ENCODE measurements at places on chromosomes 4 and X.

GRCh38 chr4:124105212-124105611 lies 607.3 kb downstream of the ANKRD50 start:
- no peak for DNase-seq

GRCh38 chr4:13309751-13310150 lies 174.4 kb downstream of the RAB28 start:
- DNase-seq, result no peak

- DNase-seq, result peak; percentile 68
Measured at GRCh38 chr4:139554893-139555704, 920 bp downstream of the SETD7 start.

DNA sequence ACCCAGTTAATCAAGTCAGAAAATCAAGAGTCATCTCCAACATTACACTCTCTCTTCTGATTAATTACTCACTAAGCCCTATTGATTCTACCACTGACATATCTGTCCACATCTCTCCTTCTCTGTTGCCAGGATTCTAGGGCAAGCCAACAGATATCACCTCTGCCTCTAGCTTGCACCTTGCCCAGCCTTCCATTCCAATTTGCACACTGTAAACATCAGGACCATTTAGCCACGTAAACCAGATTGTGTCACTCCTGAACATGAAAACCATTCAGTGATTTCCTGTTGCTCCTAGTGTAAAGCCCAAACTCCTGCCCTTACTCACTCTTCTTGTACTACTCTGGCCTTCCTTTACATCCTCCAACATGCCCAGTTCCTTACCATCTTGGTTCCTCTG lies 68.0 kb upstream of the PLS3 start:
- no peak for DNase-seq

GRCh38 chr4:6693231-6694176 lies at the start of gene S100P:
TSS of gene S100P (plus strand) at chr4:6693878. CDS start at chr4:6693933, 55 bp downstream.
- no peak for DNase-seq

GRCh38 chrX:23742174-23742696 lies 841 bp downstream of the ACOT9 start:
- peak; percentile 38 for DNase-seq

DNA sequence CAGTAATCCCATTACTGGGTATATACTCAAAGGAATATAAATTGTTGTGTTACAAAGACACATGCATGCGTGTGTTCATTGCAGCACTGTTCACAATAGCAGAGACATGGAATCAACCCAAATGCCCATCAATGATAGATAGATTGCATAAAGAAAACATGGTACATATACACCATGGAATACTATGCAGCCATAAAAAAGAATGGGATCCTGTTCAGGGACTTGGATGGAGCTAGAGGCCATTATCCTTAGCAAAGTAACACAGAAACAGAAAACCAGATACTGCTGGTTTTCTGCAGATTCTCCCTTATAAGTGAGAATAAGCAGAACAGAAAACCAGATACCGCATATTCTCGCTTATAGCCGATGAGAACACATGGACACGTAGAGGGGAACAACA lies 43.5 kb downstream of the FAM193A start:
- no peak for DNase-seq

- DNase-seq, result no peak
Measured at GRCh38 chr4:77819404-77819842, 255 bp upstream of the CNOT6L start.

DNA sequence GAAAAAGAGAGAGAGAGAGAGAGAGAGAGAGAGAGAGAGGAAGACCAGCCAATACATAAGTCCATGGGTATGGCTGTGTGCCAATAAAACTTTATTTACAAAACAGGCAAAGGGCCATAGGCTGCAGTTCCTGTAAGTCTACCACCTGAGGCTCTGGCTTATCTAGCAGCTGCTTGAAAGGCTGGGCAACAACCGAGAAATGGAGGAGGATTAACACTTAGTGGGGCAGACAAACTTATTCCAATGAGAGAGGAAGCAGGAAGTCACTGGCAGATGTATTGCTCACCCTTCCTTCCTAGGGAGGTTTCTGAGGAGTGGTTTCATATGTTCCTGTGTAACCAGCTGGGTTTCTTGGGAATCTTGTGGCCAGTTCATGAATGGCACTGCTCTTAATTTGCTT lies 4.7 kb upstream of the GPR143 start:
- no peak for DNase-seq

GRCh38 chr4:6889101-6889735 lies 20.4 kb upstream of the TBC1D14 start:
- DNase-seq, result no peak

DNA sequence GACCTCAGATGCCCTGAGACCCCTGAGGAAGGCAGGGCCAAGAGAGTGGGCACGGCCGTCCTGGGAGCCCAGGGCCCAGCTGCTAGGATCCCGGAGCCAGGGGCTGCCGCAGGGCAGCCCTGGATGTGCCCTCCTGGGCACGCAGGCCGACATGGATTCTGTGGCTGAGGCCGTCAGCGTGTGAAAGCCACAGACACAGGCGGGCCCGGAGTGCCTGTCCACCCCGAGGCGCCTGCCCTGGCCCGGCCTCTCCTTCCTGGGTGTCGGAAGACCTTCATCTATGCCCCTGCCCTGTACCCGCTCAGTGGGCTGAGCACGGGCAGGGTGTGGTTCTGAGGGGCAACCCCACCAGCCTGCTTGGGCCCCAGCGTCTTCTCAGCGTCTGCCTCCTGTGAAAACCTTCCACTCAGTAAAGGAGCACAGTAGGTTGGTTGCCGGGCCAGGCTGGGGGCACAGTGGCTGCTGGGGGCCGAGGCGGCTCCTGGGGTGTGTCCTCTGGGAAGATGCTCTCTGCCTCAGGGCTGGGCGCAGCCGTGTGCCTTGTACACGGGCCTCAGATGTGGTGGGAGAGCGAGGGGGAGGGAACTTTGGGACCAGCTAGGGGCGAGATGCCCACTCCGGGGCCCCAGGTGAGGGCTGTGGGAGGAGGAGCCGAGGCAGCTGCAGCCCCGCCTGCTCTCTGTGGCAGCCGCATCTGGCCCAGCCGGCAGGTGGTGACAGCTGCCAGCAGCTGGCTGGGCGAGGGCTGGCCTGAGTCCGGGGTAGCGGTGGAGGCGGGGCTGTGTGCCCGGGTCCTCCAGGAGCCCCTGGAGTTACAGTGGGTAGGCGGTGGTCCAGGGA lies 20.8 kb downstream of the FGFRL1 start:
- no peak for DNase-seq

GRCh38 chr4:113452868-113453620 lies 308.5 kb downstream of the CAMK2D start:
- no peak for DNase-seq

GRCh38 chrX:68372665-68373064 lies 60.6 kb downstream of the OPHN1 start:
- DNase-seq, result no peak

GRCh38 chr4:126435491-126435890 lies 1120.7 kb downstream of the FAT4 start:
- DNase-seq, result no peak

- DNase-seq, result no peak
Measured at GRCh38 chrX:41085512-41085877, 250 bp downstream of the USP9X start.

DNA sequence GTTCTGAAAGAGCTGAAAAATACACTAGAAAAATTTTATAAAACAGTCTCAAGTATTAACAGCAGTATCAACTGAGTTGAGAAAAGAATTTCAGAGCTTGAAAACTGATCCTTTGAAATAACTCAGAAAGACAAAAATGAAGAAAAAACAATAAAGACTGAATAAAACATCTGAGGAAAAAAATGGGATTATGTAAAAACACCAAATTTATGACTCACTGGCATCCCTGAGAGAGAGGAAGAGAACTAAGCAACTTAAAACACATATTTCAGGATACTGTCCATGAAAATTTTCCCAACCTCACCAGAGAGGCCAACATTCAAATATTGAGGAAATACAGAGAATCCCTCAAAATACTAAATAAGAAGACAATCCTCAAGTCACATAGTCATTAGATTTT lies 22.9 kb downstream of the PABPC4L start:
- no peak for DNase-seq

DNA sequence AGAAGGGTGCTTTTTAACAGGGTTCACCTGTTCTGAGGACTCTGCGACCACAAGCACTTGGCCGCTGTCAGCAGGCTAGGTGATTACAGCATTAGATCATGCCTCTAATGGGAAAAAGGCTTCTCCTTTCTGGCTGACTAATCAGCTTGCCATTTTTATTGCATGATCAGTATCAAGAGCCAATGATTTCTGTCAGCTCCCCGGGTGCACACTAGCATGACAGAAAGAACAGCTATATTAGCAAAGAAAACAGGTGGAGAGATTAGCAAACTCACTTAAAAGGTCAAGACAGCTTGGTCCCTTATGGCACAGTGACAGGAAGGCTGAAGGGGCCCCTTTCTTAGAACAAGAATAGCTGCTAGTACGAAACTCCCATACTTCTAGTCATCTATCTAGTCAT lies 170.0 kb downstream of the SMIM20 start:
- DNase-seq, result peak; percentile 63

DNA sequence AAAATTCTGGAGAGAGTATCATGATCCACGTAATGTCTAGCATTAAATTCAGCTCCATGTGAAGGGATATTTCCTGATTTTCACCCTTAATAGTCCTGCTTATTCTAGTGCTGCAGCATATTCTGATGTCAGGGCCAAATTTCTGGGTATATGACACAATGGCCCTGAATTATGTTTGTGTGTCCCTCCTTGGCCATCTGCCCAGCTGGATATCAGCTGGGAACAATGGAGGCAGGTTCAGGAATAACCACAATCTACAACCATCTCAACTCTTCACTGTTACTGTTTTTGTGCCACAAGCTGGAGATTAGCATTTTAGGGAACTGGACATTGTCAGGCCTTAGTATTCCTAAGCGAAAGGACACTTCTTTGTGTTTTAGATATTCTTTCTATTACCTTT lies 3.5 kb downstream of the GLRB start:
- DNase-seq, result no peak

DNA sequence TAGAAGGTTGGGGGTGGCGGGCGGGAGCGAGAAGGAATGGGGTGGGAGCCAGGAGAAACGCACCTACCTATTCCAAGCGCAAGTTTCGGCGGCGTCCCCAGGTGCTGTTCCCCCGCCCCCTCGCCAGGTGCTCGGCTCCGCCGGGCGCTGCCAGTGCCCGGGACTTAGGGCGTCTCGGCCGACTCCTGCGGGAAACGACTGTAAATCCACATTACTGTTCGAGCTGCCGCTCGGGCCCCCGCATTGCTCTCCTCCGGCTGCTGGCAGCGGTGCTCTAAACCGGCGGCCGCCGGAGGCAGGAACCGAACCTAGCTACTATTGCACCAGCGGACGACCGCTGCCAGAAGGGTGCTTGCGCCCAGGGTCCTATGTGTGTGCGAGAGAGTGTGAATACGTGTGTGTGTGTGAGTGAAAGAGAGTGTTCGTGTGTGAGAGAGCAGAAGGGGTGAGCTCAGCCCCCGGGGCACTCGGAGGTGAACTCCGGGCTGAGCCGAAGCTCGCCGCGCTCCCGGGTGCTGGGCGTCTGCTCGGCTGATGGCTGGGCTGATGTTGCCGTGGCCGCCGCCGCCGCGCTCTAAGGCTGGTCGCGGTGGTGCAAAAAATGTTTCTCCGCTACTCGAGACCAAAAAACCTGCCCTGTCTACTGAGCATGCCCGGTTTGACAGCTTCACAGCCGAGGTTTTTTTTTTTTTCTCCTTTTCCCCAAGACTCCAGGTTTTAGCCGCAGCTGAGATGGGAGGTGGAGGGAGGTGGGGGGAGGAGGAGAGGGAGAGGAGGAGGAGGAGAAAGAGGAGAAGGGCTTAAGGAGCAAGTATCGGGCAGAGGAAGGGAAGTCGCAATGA lies 115.7 kb upstream of the TEX13C start:
- DNase-seq, result no peak

- no peak for DNase-seq
Measured at GRCh38 chrX:118727686-118728339, 407 bp downstream of the IL13RA1 start.

- no peak for DNase-seq
Measured at GRCh38 chr4:138087066-138087719, 155.0 kb downstream of the SLC7A11 start.

- DNase-seq, result no peak
Measured at GRCh38 chr4:134470544-134470943, 269.0 kb upstream of the PABPC4L start.

DNA sequence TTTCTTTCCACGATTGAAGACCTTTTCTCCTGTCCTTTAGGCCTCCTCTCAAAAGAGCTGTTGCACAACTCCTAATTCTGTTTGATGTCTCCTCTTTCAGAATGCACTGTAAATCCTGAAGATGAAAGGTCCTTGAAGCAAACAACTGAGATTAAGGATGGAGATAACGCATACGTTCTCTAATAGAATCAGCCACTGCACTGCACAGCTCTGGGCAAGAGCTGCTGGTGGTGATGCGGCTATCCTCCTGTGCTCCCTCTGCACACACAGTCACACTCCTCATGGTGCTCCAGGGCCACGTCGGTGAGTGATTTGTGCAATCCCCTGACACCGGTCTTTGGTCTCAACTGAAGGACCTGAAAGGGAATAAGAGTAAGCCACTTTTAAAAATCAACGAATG lies 208.7 kb downstream of the PDGFC start:
- no peak for DNase-seq
